ENCODE measurements at places on chromosomes 2 and 18.

- peak; percentile 41 for DNase-seq
These were observed 16.7 kb upstream of the STAT1 start for GRCh38 chr2:191030521-191031154.

DNA sequence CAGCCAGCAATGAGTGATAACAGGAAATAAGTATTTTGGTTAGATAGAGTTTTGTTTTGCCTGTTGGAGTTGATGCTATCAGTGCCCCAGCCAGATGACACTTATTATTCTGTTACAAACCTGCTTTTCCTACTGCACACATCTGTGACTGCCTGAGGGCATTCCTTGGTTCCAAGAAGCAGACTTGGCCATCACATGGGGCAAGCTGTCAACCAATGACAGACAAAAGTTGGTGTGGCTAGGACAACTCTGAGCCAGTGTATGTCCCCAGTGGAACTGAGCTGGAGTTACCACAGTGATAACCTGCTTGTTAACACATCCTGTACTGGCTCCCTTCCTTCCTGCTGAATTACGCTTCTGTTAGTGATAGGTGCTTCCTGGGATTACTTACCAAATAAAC is 54.5 kb downstream of the FAM171B start:
- DNase-seq: no peak

DNA sequence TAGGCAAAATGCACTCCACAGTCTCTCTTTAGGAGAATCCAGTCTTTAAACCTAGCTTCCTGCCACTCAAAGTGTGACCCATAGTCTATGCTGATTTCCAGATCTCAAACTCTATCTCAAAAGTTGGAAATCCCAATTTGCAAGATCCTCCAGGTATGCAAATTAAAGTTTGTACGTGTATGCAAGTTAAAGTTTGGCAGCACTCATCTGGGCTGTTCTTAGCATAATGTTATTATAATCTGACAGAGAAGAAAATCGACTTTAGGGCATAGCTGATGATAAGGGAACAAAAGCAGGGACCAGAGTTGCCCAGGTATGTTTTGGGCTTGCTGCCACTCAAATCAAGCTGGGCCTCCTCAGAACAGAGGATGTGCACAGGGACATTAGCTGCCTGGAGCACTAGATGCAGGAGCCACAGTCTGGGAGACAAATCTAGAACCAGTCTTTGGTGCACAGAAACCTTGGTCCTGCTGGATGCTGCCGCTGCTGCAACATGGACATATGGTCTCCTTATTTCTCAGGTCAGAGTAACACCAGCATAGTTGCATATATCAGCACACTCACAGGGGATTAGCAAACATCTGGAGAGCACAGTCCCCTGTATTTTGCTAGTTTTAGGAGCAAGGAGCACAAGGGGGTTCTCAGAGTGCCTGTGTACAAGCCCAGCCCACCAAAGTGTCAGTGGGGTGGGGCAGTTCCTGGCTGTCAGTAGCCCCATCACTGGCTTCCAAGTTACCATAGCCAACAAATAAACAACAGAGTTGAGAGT is 242.6 kb downstream of the TTC32 start:
- no peak for DNase-seq

GRCh38 chr2:201164166-201164565 is 18.8 kb upstream of the CASP10 start:
- DNase-seq: no peak

GRCh38 chr2:98026927-98027522 is 31.3 kb upstream of the TMEM131 start:
- DNase-seq: peak; percentile 82

DNA sequence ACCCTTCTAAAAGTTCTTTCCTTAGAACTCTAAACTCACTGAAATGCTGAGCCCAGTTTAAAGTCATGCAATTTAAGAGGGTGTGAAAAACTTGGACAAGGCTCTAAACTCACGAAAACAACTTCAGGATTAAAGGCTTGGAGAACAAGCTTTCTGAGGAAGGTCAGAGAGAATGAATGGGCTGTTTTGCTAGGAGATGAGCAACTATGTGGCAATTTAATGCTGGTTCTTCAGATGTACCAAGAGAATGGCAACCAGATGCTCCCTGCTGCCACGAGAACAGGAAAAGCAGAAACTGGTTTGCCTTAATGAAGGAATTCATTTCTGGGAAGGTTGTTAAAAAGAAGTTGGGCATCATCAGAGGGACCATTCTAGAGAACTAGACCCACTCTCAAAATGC is 77.8 kb upstream of the PMAIP1 start:
- no peak for DNase-seq

GRCh38 chr2:12061286-12062052 is 315.0 kb downstream of the LPIN1 start:
- no peak for DNase-seq

DNA sequence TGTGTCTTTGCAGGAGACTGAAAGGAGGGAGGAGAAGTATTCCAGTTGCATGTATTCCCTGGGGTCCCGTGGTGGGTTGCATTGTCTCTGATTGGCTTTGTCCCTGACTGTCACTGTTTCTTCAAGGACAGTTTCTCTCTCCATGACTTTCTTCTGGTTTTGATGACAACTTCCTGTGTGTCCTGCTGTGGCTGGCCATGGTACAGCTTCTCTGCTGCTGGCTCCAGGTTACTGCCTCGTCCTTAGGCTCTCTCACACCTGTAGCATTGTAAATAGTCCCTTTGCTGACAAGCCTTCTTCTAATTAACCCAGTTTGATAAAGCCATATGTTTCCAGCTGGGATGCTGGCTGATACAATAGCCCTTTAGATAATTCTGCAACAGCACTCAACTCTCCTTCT is 129.0 kb downstream of the LPIN1 start:
- no peak for DNase-seq

GRCh38 chr2:123165616-123166015 is 859.5 kb upstream of the CNTNAP5 start:
- no peak for DNase-seq

DNA sequence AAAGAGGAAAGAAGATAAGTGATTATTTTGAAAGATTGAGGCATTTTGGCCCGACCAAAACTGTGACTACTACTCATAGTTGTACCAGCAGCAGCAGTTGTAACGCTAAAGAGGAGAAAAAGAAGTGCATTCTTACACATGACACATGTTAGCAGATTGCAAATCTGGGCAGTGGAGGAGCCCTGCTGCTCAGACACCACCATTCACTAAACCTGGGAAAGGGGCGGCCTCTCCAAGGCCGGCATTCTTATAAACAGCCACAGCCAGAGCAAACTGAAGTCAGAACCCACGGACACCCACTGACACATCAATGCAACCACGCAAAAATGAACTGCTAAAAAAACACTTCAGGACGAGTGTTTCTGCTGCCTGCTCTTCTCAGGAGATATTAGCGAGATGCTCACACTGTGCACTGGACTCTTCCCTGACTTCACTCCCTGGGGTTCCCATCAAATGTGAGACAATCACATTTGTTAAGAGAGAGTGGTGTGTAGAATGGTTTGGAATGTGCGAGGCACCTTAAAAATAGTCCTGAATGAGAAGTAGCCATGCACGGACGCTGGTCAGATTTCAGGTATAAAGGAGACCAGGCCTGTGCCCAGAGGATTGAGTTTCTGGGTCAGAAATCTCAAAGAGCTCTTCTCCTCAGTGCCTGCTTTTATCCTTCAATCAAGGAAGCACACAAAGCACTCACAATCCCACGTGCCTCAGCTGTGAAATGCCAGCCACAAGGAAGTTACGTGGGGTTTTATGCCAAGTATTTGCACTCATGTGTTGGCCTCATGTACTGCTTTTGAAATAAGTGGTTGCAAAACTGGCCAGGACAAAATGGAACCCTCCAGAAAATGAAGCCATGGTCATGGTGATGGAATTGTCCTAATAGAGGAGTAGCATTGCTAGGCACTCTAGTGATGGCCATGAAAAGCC is 83.4 kb downstream of the MTCL1 start:
- no peak for DNase-seq

- DNase-seq: no peak
These were observed 432.7 kb upstream of the RAB12 start for GRCh38 chr18:8176554-8176953.

DNA sequence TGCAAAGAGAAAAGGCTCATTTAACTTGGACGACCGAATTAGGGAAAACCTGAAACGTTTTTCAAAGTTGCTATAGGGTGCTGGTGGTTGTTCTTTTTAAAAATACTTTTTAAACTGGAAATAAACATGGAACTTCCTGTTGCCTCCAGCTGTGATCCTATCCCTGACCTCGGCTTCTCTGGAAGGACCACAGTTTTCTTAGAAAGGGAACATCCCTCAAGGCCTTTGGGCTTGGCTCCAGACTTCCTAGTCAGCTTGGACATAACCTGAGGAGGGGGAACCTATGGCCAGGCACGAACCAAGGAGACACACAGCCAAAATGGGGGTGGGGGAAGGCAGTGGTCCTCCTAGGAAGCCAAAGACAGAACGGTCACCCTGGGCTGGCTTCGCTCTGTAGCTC is 57.7 kb downstream of the CENPO start:
- DNase-seq: no peak

GRCh38 chr2:287471-287885 is 413 bp downstream of the ALKAL2 start:
- peak; percentile 20 for DNase-seq

- DNase-seq: no peak
These were observed 93.2 kb downstream of the MIB1 start for GRCh38 chr18:21833604-21834298.

- DNase-seq: no peak
These were observed 695.3 kb downstream of the SATB2 start for GRCh38 chr2:198762441-198762840.

DNA sequence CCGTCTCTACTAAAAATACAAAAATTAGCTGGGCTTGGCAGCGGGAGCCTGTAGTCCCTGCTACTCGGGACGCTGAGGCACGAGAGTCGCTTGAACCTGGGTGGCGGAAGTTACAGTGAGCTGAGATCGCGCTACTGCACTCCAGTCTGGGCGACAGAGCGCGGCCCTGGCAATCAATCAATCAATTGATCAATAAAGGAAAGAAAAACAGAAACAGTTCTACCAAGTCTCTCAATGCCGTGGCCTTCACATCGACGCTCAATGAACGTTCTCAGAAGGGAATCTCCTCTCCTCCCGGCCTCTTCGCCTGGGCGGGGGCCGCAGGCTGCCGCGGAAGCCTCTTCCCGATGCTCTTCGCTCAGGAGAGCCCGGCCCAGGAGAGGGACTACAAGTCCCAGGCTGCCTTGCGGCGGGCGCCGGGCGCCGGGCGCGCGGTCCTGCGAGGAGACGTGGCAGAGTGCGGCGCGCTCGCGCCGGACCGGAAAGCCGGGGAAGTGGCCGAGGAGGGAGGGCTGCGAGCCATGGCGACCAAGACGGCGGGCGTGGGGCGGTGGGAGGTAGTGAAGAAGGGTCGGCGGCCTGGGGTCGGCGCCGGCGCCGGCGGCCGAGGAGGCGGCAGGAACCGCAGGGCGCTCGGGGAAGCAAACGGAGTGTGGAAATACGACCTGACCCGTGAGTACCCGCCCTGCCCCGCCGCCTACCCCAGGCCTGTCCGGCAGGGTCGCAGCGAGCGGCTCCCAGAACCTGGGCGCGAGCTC is at the start of gene TMEM214:
Gene TMEM214 (plus strand): TSS at position 471 of the 758 bp plus-strand sequence. CDS start 51 bp downstream, at position 522.
- peak; percentile 67 for DNase-seq

DNA sequence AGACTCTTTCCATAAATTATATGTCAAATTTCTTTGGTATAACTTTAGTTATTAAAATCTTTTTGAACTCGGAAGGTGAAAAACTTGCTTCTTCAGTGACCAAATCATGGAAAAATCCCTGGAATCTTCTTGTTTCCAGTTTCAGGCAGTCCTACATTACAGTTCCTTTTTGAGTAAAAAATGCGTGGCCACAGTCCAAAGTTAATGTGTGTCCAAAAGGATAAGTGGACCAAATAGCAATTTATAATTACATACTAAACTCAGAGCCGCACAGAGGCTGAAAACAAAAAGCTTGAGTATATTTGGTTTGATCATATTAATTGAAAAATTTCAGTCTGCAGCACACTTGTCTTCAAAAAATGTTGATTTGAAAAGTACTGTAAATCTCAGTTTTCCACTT is 28.4 kb upstream of the DYNC2LI1 start:
- no peak for DNase-seq

- DNase-seq: no peak
These were observed 276.2 kb upstream of the NETO1 start for GRCh38 chr18:73144030-73144429.

- DNase-seq: no peak
These were observed 269.8 kb downstream of the GLI2 start for GRCh38 chr2:121005453-121005852.

DNA sequence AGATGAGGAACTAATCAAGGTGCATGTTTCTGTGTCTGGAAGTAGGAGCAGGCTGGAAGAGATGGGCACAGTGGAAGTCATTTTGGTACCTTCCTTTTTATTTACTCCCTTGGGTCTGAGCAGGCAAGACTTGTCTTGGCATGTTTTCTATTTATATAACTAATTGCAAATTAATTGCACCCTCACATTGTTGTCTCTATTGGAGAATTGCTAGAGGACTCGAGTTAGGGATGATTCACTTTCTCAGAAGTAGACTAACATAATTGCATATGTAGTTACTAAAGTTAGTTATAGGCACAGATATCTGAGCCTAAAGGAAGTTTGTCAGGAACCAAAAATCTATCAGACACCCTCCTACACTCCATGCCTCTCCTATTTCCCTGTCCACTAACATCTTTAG is 92.8 kb upstream of the NRP2 start:
- no peak for DNase-seq

DNA sequence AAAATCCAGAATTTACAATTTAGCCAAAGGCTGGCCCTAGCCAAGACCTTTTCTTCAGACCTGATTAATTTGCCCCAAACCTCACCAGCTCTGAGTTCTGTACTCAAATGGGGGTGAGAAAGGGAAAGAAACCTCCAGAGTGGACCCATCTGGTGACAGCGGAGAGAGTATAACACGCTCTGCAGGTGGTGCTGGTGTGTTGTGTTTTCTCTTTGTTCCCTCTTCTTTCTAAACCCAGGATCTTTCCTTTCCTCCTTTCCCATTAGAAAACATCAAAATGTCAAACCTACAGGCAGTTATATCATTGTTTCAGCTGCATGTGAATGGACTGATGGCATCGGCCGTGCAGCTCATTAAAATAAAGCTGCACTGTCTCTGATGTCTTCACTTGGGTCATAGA is 253.2 kb upstream of the SP5 start:
- no peak for DNase-seq

DNA sequence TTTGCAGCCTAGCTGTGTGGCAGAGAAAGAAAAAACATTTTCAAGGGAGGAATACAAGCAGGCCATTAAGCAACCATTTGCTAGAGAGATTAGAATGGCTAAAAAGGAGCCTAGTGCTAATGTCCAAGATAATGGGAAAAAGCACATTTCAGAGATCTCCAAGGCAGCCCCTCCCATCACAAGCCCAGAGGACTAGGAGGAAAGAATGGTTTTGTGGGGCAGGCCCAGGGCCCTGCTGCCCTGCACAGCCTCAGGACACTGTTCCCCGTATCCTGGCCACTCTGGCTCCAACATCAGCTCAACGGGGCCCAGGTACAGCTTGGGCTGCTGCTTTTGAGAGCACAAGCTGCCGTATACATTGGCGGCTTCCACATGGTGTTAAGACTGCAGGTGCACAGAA is 16.5 kb upstream of the GBX2 start:
- DNase-seq: no peak

- no peak for DNase-seq
These were observed 212.6 kb downstream of the INSIG2 start for GRCh38 chr2:118300832-118301231.

- no peak for DNase-seq
These were observed 307.3 kb upstream of the FBXO11 start for GRCh38 chr2:48213646-48214045.

- no peak for DNase-seq
These were observed 99.0 kb downstream of the L3MBTL4 start for GRCh38 chr18:6315517-6316331.

- DNase-seq: no peak
These were observed 261.4 kb downstream of the TWIST2 start for GRCh38 chr2:239109041-239109927.

GRCh38 chr2:237883951-237884446 is 24.6 kb downstream of the RAMP1 start:
- DNase-seq: no peak
